ENCODE measurements at places on chromosomes 13 and 19.

GRCh38 chr19:3061182-3062161 is 823 bp downstream of the TLE5 start:
- DNase-seq: peak; percentile 70

GRCh38 chr19:17686023-17686521 is 2.1 kb downstream of the UNC13A start:
- no peak for DNase-seq

- no peak for DNase-seq
These were observed 36.2 kb downstream of the ERICH4 start for GRCh38 chr19:41478875-41479756.

- peak; percentile 67 for DNase-seq
These were observed 8.1 kb downstream of the PTGIR start for GRCh38 chr19:46616631-46617322.

DNA sequence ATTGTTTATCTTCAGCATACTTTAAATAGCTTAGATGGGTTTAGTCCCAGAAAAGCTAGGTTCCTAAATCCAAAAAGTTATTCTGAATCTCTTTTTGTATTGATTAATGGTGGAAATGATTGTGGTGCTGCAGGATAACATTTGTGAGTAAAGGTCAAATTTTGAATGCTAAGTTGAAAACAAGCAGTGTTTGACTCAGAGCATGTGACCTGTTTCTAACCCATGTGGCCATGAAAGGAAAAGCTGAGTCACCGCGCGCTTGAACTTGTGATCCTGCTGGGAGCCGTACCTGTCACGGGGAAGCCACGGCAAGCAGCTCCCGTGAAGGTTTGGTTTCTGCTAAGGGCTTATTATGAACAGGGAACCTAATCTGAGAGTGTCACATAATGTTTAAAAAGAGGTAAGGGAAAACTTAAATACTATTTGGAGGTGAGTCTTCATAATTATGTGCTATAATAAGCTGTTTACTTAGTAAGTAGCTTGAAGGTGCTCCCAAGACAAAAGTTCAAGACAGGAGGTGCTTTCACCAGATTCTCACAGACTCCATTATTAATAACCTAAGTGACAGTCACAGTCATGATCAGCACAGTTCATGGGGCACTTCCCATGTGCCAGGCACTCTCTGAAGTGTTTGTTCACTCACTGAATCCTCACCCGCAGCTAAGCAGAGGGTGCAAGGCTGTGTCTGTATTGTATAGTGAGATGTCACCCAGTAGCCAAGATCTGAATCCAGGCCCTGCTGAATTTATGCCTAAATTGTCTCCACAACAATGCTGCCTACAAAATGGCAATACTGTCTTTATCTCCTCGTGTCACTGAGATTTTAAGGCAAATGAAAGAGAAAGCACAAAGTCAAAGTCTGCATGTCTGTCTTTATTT is 286.5 kb downstream of the MYO16 start:
- no peak for DNase-seq

All from GM06990 (cell line).